Stimulated activated CD4-positive, alpha-beta T cell treated with anti-CD3 and anti-CD28 coated beads, Interleukin-12 subunit alpha, Interleukin-12 subunit beta, amount 100 ng/mL, for 4 hours (primary cell): ENCODE measurements at places on chromosomes 6 and 20.

DNA sequence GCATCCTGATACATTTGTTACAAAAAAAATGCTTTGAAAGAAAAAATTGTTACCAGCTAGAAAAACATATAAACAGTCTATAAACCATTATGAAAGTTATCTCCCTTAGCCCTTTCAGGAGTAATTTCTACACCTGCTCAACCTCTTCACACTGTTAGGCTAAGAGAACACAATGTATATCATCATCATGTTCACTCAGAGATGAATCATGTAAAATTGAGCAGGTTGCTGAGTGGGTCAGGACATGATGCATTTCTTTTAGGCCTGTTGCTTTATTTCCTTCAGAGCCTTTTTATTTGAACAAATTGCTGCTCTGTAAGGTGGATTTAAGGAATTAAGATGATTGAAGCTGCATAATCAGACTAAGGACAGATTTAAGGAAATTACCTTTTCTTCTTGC lies 531.3 kb upstream of the MAN1A1 start:
- DNase-seq = no peak

DNA sequence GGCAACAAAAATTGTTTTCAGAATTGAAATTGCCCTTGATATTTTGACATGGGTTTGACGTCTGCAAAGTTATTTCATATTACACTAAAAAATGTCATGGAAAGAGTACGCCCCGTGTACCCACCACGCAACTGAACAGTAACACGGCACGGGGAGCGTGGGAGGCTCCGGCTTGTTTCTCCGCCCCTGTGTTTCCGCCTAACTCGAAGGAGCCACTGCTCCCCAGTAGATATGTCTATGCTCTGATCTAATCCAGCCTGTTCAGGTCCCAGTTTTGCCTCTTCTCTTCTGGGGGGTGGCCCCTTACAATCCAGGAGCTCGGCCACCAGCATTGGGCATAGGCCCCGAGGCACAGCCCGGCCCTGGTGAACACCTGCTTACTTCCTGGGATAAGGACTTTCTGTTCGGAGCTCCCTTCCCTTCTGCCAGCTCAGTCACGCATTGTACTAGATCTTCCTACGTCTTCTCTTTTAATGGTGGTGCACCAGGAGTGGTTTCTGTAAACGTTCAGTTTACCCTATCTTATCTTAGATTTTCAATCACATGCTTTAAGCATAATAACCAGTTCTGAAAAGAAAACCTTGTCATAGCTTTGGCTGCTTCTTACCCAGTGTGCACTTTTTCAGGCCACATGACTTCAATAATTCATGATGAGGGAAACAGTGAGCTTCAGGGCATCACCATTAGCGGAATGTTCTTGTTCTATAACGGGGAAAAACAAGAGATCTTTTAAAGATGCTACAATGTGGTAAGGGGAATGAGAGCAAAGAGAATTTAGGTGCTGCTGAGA lies 43.9 kb upstream of the EXOC2 start:
- DNase-seq = no peak

- DNase-seq = no peak
These were observed 76.7 kb downstream of the RNF182 start for GRCh38 chr6:14001329-14002012.

GRCh38 chr20:50987493-50988210 lies 29.0 kb downstream of the MOCS3 start:
- DNase-seq = peak; percentile 48

DNA sequence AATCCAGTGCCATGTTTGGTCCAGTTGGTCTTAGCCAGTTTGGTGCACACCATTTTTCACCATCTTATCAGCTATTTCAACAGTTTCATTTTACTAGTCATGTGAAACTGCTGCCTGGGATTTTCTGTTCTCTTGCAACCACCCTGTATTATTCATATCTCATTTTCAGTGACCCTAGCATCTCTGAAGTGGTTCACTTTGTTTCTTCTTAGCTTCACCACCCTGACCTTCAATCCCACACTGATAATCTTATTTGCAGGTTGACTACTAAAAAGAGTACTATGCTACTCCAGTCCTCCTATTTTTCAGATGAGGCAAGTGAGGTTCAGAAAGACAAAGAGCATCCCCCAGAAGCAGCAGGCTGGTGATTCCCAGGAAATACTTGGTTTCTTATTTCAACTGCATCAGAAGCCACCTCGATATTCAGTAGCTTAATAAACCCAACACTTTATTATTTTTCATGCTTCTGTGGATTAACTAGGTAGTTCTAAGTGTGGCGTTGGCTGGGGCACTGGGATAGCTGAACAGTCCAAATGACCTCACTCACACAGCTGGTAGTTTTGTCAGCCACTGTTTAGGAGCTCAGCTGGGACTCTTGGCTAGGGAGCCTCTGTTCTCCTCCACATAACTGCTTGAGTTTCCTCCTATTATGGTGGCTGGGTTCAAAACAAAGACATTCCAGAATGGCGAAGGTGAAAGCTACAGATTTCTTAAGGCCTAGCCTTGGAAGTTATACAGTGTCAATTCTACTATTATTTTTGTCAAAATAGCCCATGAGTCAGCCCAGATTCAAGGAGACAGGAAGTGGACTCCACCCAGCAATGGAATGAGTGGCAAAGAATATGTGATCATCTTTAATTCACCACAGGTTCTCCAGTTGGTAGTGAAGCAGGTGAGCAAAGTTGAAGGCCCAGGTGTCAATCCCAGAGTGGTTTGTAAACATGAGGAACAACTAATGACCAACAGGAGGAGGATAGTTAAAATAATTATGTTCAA lies 40.6 kb downstream of the BPIFB4 start:
- DNase-seq = no peak

DNA sequence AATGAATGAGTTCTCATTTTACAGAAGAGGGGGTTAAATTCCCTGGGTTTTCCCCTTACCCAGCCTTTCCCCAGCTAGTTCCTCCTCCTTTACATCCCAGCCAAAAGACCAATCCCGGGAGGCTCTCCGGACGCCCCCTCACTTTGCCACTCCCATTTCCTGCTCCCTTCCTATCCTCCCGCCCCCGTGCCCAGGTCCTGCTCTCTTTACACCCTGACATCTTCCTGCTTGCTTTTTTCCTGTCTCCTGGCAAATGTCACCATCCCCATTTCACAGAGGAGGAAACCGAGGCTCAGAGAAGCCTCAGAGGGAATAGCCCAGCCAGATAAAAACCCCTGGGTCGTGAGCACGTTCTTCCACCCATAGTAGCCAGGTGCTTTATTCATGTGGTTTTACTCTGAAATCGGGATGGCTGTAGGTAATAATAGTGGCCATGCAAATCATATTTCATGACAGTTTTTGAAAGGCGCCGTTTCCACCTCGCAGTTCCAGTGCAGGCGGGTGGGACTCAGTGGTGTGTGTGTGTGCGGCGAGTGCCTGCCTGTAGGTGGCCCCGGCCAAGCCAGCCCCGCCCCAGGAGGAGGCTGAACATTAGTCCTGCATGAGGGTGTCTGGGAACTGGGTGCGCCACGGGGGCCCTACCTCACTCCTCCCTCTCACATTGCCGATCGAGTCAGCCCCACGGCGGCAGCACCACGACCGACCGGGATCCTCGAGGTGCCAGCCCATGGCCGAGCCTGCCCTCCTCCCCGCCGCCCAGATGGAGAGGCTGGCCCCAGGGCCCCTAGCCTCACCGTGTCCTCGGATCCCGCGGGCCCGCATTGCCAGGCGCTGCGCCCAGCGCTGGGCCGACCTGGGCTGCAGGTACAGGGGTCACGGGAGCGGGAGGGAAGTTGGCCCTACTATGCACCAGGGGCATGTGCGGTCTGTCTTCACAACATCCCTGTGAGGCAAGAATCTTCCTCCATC lies at the start of gene ARHGAP40:
ARHGAP40 (plus strand) TSS at position 594 of the 969 bp plus-strand sequence.
- DNase-seq = peak; percentile 5

DNA sequence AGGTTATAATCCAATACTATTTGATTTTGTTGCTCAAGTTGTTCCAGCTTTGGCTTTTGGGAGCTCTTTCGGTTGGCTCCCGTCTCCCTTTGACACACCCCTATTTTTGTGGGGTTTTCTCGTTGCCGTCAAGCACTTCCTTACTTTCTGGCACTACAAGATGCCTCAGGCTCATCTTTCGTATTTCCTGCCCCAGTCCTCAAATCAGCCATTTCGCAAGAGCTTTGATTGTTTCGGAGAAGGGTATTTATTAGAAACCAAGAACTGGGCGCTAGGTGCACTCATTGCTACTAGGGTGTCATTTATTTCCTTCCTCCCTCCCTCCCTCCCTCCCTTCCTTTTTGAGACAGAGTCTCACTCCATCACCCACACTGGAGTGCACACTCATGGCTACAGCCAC lies 13.3 kb upstream of the SOX12 start:
- no peak for DNase-seq

DNA sequence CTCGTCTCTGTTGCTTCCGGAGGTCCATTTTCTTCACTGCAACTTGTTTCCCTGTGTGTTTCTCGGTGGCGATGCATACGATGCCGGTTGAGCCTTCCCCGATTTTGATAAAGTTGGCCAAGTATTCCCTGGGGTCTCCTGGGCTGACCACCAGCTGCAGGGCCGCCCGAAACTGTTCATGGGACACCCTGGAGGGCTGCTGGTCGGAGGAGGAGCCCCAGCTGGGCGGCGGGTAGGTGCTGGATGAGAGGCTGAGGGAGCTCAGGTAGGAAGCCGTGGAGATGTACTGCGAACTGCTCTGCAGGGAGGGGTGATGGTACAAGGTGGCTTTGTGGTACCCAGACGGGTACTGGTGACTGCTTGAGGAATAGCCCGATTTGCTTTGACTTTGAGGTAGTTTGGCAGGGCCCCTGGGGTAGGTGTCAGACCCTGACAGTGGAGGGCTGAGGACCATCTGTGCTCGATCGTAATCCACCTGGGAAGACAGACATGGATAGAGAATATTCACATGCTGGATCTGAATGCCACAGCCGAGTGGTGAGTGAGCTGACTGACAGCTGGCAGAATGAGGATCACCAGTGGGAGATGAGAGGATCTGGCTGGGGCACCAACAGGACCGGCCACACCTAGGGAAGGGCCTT lies 51.6 kb downstream of the LAMP5 start:
- no peak for DNase-seq
